ENCODE measurements at places on chromosomes 4 and X.

DNA sequence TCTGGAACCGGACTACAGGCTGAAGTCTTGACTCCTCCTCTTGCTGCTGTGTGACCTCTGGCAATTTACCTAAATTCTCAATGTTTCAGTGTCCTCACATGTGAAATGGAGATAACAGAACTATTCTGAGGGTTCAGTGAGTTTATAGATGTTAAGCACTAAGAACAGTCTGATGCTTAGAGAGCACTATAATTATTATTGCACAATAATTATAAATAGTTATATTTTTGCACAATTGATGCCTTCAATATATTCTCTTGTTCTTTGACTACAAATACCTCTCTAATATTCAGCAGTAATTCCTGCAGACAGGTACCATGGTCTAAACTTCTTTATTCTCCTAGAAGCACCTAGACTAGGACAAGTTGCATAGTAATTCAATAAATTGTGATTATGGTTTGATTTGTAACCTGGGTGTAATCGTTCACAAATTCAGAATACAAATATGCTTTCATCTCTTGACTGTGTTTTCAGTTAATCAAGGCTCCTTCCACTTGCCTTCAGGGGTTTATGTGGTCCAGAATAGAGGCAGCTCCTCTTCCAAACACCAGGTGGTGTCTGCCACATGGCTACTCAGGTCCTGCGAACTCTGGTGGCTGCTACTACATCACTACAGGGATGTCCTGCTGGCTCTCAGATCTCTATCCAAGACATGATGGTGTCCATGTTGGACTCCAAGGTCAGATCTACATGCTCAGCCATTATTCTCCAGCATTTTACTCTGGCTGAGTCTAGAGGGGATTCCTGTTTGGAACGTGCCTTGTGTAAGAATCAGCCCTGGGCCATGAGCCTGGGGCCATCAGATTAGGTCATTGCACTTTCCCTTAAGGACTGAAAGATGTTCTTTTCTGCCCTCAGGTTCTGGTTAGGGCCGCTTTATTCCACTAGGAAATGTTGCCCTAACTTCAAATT lies 103.4 kb downstream of the QRFPR start:
- no peak for DNase-seq

- DNase-seq = no peak
Observed at GRCh38 chr4:25872851-25873631, 10.3 kb upstream of the SEL1L3 start.

- no peak for DNase-seq
Observed at GRCh38 chr4:1927675-1928074, 56.5 kb downstream of the NSD2 start.

DNA sequence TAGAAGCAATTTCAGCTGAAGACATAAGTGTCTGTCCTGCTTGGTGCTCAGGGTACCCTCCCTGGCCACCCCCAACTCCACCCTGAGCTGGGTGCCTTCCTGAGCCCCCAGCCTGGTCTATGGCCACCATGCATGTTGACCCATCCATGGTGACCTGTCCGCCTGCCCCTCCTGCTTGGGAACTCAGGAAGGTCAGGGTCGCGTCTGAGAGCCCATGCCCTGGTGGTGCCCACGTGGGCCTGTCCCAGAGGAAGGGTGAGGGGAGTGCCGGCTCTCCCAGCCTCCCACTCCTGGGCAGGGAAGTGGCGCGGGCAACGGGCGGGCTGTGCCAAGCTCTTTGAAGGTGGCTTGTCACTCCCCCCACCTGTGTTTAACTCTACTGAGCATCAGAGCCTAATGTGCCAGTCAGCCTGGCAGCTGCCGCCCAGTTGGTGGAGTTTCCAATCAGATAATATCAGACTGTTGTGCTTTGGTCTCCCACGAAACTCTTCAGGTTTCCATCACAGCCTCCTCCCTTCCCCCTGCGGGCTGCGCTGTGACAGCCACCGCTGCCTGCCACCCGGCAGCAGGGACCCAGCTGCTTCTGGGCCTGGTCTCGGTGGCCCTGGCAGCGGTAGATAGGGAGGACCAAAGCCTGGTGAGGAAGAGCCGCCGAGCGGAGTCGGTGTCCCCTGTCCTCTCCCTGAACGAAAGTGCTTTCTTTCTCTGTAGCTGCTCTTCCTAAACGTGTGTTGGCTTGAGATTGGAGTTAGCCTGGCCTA lies 4.8 kb downstream of the SH3BP2 start:
- no peak for DNase-seq

- no peak for DNase-seq
Observed at GRCh38 chr4:121842862-121843261, 19.2 kb upstream of the CCNA2 start.

DNA sequence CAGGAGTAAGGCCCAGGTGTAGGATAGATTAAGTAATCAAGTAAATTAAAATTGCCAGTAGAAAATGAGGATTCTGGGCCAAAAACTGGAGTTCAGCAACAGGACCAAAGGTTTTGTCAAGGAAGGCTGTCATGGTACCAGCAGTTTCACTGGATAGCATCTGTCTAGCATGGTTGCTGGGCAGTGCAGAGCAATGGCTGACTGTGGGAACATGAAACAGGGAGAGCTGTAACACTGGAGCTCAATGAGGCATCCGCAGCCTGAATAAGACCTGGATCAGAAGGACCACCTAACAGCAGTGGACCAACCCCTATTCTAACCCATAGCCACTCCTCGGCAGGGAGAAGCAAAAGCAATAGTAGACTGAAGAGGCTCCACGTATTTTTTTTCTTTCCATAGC lies 132.4 kb downstream of the ATOH1 start:
- DNase-seq = no peak

DNA sequence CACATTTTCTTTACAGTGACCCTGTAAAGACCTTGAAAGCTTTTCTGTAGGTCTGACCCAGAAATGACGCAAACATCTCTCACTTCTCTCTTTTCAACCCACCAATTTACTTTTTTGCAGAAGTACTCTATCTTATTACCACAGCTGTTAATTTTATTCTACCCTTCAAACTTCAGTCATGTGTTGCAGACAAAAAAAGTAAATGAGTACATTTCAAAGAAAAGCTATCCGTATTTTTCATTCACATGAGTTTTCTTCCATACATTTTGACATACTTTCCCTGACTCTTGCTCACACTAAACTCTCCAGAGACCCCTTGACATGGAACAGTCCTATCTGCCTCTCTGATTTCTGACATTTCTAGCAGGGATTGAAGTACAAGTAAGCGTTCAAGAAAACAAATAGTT lies 51.7 kb downstream of the SLC7A11 start:
- no peak for DNase-seq

DNA sequence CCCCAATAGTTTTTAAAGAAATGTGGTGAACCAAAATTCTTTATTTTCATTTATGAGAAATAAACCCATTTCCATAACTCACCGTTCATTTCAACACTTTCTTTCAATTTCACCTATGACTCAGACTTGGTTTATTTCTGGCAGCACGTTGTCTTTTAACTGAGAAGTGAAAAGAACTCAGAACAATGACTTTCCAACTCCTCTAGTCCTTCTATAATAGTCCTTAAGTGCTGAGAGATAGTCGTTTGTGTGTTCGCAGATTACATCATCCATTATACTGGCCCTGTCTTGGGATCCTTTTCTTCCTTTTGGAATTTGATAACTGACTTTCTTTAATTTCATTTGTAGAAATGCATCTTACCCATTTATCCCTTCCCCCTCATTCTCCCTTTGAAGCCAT lies 113.6 kb downstream of the GLUD2 start:
- DNase-seq = no peak

- no peak for DNase-seq
Observed at GRCh38 chr4:31998807-31999206, 1278.6 kb downstream of the PCDH7 start.

DNA sequence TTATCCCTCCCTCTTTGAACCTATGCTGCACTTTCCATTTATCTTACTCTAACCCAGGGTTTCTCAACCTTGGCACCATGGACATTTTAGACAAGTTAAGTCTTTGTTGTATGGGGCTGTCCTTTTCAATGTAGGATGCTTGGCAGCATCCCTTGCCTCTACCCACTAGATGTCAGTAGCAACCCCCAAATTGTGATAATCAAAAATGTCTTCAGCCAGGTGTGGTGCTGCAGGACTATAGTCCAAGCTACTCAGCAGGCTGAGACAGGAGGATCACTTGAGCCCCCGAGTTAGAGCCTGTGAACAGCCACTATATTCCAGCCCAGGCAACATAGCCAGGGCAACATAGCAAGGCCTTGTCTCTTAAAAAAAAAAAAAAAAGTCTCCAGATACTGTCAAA lies 7.0 kb downstream of the LRCH2 start:
- DNase-seq = no peak

DNA sequence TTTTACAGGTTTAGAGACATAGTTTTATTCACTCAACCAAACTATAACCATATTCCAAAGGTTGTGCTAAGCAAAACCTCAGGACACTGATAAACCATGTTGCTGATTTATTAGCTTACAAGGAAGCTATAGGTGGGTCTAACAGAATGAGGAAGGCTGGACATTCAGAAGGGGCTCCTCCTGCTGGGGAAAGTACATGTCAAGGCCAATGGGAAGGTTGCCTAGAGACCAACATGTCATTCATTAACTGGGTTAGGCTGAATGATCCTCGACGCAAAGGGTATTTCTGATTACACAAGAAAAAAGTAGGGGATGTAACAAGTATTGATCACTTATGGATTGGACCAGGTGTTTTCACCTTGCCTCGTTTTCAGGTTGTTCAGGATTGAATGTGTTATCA lies 30.3 kb downstream of the SLC10A6 start:
- DNase-seq = no peak

Data from stimulated activated CD4-positive, alpha-beta T cell treated with anti-CD3 and anti-CD28 coated beads, Interleukin-1b, Interleukin-23, amount 100 ng/mL, for 1 hour (primary cell).